ENCODE measurements at places on chromosomes 2 and 18. TPM values are rescaled to one million over a fixed set of nuclear protein-coding genes. Genes with fewer than 3 reads are reported as not detected.

DNA sequence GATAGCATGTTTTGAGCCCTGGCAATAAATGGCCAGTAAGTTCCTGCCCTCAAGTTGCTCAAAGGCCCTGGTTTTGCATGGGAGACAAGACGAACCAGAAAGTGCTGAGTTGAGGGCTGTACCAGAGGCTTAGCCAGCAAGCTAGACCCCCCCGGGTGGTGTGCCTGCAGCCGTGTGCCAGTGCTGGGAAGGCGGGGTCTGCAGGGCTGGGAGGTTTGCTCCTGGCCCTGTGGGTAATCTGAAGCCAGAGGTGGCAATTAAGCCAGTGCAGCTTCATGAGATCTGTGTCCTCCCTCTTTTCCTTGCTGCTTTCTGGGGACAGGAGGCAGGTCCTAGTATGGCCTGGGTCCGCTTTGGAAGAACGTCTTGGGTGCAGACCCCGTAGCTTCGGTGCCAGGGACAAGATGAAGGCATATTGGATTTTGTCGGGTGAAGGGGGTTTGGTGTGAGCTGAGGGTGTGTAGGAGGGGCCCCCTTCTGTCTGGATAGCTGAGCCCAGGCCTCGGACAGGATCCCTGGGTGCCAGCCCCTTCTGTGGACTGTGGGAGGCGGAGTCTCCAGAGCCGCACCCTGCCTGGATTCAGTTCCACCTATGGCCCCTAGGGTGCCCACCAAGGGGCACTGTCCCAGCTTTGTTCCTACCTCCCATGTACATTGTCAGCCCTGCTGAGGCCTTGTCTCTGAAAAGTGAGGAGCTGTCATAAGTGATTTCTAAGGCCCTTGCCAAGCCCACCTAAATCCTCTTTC, 15.6 kb downstream of the ATOH8 start:
- no peak for DNase-seq

Gene FBXO41
- 5.5 TPM for total RNA-seq

DNA sequence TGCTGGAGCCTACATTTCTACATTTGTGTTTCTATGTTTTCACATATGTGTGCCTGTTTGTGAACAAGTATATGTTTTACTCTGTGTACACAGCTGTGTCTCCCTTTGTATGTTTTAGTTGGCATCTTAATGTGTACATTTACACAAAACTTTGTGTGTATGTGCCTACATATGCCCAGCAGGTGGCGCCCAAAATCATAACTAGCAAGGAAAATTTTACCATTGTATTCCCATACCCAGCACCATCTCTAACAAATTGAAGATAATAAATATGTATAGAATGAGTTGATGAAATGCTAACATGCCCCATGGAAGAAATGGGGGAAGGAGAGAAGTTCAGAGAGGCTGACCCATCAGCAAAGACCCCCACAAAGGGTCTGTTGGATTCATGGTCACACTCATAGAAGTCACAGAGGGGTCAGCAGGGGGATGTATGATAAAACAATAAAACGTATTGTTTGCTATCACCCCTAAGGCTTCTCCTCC, 48.1 kb downstream of the PKDCC start:
- no peak for DNase-seq

GRCh38 chr18:11159844-11160243, 10.5 kb upstream of the PIEZO2 start:
- no peak for DNase-seq

GRCh38 chr2:127087791-127088495, 19.0 kb downstream of the BIN1 start:
- DNase-seq, result no peak

DNA sequence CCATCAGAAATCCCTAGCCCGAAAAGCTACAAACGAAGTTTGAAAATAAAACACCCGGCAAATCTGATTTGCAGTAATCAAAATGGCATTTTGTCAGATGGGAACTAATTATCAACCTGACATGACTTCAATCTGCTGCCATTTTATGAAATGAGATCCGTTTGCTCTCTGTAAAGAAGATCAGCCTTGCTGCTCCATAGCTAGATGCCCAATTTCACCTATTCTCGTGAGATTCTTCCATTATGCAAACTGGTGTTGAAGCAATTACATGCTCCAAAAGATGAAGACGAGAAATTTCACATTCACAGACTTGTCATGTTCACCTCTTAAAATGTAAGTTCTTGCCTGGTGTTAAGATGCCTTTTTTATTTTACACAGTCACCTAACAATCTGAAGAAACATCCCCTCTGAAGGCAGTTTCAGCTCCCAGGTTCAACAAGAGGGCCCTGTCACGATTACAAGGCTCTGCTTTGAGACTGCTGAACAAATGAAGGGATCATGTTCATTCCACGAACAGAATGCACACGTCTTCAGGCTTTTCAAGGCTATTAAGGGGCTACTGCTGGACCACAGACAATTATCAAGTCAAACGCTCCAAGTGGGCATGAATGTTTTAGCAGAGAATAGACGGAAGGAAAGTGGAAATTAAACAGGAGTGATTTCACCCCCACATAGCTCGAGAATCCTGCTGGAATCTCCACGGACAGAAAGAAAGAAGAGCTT, 172.6 kb upstream of the PID1 start:
- no peak for DNase-seq

Gene RIOK3
- 46.7 TPM for total RNA-seq

Gene CDKL4
- 0.57 TPM for total RNA-seq

Gene MMADHC
- total RNA-seq, result 87.3 TPM

Gene CCDC74B
- 15.4 TPM for total RNA-seq

GRCh38 chr2:29657674-29658073, 263.7 kb downstream of the ALK start:
- DNase-seq, result no peak

GRCh38 chr2:217339753-217340152, 479.9 kb upstream of the TNP1 start:
- no peak for DNase-seq

All from type B pancreatic cell (in vitro differentiated cells).